ENCODE measurements at places on chromosomes 3 and 15. TPM values are rescaled to one million over a fixed set of nuclear protein-coding genes. Genes with fewer than 3 reads are reported as not detected.

GRCh38 chr3:13281507-13282357 is 138.4 kb downstream of the NUP210 start:
- no peak for DNase-seq

The TM6SF1 gene
- total RNA-seq, result not detected

DNA sequence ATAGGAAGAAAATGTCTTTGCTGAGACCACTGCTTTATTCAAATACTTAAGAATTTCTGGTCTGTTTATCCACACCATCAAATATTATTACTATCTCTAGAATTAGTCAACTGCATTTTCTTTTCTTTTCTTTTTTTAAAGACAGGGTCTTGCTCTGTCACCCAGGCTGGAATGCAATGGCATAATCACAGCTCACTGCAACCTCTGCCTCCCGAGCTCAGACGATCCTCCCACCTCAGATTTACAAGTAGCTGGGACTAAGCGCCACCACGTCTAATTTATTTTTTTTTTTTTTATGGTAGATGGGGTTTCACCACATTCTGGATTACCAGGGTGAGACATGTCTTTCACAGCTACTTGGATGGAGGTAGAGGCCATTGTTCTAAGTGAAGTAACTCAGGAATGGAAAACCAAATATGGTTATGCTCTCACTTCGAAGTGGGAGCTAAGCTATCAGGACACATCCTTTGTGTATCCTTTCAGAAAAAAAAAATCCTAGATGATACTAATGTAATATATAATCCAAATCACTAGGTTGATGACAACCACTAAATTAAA is 52.8 kb downstream of the STAG1 start:
- no peak for DNase-seq

GRCh38 chr15:28107111-28107903 is 8.2 kb upstream of the OCA2 start:
- DNase-seq, result no peak

- DNase-seq, result no peak
These were observed 227.4 kb upstream of the THRB start for GRCh38 chr3:24722087-24722486.
